ENCODE measurements at places on chromosomes 7 and 10.

DNA sequence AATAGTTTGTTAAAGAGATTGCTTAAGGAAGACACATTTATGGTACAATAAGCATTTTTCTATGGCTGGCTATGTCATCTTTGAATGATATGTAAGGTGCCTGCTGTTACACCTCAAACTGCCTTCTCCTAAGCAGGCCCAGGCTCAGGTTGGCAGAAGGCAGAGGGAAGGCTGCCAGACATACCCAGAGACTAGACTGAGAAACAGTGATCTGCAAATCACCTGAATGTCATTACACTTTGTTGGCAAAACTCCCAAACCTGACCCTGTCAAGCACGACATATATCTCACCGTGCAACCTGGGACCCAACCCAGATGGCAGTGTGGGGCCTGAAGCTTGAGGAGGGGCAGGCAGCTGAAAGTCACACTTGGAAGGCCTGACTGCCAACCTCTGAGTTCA, 136.6 kb upstream of the TARP start:
- no peak for DNase-seq

DNA sequence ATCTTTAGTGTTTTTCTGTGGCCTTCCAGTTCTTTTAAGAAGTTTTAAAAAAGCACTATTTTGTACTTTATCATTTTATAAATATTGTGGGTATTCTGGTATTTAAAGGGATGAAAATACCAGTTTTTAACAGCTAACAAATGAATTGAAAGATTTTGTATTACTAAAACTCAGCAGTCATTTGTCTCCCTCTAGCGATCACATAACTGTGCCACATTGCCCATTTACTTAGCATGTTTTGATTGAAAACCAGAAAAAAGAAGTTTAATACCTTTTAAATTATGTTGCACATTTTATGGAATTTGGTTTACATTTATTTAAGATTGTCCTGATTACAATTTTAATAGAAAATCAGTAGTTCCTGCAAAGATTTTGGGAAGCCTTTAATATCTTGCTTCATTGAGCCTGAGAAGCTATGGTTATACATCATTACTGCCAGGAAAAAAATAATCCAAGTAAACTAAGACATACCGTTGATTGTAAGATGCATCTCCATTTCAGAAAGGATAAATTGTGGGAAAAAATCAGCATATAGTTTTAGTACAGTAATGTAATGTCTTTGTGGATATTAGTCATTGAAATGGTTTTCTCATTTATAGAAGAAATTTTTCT, 34.9 kb downstream of the TAX1BP1 start:
- no peak for DNase-seq

- DNase-seq = no peak
Observed at GRCh38 chr7:140674356-140674800, 1.6 kb downstream of the ADCK2 start.

DNA sequence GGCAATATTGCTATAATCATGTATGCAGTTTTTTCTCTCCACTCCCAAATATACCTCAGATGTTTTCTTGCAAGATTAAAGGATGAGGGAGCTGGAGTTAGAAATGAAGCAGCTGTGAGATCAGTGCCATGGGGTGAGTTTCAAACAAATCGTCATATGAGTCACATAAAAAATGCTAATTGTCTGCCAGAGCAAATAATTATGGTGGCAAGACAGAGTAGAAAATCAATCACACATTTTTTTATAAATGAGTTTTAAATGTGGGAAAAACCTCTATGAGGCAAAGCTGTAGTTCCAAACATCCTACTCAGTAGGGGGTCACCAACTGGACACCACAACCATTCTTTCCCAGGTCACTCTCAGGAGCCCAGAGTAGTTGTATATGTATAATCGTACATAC, 55.3 kb downstream of the CH25H start:
- DNase-seq = no peak

DNA sequence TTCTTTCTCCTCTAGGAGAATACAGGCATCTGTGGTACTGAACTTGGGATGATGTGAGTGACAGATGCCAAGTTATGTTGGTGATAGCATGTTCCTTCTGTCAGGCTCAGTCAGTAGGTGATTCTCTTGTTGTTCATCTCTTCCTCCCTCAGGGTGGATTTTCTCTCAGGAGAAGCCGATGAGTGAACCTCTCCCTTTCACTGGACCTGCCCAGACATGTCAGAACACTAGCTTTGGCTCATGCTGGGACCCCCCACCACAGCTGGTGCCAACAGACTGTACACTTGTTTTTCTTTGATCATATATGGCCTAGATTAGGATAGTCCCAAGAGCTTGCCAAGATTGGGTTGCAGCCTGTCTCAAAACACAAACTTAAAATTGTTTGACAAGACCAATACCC, 129.4 kb downstream of the BMPER start:
- no peak for DNase-seq

GRCh38 chr10:7351894-7352293, 58.9 kb downstream of the SFMBT2 start:
- no peak for DNase-seq

- no peak for DNase-seq
Observed at GRCh38 chr7:81501220-81501619, 268.6 kb downstream of the HGF start.

GRCh38 chr10:63711867-63712716, 190.9 kb downstream of the REEP3 start:
- DNase-seq = no peak

GRCh38 chr10:49666054-49666615, 13.3 kb upstream of the C10orf53 start:
- no peak for DNase-seq

DNA sequence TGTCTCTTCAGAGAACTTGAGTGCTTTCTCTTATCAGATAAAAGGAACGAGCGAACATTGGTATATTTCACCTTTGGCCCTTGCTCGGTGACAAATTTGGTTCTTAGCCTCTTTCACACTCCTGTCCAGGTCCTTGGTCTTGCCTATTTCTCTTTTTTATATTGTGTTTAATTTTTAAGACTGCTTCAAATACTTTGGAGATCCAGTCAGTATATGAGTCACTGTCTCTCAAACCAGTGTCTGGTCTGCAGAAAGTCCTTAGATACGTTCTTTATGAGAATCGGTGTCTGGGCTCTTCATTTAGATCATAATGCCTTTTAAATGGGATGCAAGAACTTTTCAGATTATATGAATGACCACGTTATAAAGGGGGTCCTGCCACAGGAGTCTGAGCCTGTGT, 55.0 kb downstream of the PIK3AP1 start:
- DNase-seq = no peak

DNA sequence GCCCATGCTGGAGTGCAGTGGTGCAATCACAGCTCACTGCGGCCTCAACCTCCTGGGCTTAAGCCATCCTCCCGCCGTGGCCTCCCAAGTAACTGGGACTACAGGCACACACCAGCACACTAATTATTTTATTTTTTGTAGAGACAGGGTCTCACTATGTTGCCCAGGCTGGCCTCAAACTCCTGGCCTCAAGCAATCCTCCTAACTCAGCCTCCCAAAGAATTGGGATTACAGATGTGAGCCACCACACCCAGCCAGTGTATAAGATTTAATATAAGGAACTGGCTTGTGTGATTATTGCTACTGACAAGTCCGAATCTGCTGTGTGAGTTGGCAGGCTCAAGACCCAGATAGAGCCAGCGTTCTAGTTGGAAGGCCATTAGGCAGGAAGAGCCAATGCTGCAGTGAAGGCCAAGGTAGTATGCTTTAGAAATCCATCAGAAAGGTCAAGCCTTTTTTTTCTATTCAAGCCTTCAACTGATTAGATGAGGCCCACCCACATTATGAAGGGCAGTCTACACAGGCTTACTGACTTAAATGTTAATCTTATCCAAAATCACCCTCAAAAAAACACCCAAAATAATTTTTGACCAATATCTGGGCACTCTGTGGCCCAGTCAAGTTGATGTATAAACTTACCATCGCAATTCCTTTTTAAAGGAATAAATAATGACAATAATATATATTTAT, 19.4 kb downstream of the TRIM4 start:
- DNase-seq = no peak

DNA sequence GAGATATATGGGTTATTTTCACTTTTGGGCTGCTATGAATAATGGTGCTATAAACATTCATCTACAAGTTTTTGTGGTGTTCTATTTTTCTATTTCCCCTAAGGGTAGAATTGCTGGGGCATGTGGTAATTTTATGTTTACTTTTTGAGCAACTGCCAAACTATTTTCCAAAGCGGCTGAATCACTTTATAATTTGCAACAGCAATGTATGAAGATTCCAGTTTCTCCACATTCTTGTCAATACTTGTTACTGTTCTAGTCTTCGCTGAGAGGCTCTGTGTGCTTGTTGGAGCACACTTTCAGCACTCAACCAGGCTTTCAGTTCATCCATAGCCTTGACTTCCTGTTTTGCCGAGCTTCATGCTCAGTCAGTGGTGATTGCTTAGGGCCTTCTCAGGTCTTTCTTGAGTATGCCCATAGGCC, 39.0 kb downstream of the ADK start:
- DNase-seq = no peak

DNA sequence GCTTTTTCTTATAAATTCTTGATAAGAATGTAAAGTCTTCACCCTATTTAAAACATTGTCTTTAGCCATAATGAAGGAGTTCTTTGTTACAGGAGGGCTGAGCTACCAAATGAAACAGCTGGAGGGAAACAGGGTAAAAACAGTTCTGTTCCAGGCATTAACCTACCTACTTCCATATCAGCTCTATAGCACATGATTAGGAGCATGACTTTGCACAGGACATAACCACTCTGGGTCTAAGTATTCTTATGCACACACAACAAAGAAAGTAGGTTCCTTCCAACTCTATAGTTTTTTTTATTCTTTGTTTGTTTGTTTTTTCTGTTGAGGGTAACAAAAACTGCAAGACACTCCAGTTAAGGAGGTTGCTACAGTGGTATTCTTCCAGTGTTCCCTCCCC, 52.7 kb downstream of the SCIN start:
- no peak for DNase-seq

DNA sequence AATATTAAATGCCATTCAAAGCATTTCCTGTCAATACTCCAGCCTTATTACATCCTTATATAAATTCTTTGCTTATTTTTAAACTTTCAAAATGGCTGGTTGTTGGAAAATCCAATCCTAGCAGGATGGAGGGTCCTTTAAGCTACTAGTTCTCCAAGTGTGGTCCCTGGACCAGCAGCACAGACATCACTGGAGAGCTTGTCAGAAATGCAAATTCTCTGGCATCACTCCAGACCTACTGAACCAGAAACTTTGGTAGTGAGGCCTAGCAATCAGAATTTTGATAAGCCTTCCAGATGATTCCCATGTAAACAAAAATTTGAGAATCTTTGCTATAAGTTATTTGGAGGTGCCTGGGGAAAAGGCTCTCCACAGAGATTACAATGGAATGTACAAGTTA, 43.8 kb downstream of the CALCR start:
- DNase-seq = no peak

DNA sequence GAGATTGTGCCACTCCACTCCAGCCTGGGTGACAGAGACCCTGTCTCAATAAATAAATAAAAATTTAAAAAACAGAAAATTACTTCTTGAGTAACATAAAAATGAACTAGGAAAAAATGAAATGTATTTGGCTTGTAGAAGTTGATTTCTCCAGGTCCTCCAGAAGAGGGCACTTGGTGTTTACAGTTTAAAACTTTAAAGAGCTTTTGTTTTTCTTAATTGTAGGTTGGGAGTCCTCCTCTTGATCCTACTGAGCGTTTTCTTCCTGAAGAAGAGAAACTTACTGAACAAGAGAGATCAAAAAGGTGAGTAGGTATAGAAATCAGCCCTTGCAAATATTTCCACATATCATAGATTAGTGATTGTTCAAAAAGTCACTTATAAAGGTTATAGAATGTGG, 16.2 kb downstream of the KIFBP start:
- no peak for DNase-seq

- no peak for DNase-seq
Observed at GRCh38 chr7:1413936-1414639, 45.2 kb downstream of the MICALL2 start.

GRCh38 chr7:20172736-20173334, 44.3 kb downstream of the MACC1 start:
- no peak for DNase-seq

DNA sequence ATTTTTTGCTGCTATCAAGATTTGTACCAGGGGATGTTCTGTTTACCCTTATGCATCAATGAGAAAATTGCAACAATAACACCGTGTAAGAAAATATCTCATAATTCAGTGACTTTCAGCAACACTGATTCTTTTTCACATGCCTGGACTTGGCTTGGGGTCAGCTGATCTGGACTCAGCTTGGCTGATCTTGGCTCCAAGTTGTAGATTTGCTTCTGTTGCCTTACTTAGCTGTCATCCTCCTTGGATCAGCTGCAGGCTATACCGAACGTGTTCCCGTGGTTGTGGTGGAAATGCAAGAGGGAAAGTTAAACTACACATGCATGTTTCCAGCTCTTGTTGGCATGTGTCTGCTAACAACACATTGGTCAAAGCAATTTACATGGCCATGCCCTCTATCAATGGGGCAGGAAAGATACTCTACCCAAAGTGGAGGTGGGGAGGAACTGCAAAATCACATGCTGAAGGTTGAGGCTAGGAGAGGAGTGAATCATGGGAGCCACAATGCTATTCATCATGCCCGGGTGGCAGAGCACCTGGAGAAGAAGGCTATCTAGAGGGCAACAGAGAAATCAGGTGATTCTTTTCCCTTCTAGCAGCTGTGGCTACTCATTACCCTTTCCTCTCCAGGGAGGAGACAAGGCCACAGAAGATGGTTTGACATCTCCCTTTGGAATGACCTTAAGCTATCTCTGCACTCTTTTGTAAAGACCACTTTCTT, 1276.3 kb upstream of the AUTS2 start:
- DNase-seq = no peak

GRCh38 chr10:98388101-98388655, 26.8 kb downstream of the PYROXD2 start:
- DNase-seq = no peak

Data from activated T-helper 9 cell treated with anti-CD3 and anti-CD28 coated beads, Interleukin-2, amount 50 U/mL, for 16 hours (primary cell).